ENCODE measurements at places on chromosomes 12 and 14. TPM values are rescaled to one million over a fixed set of nuclear protein-coding genes. Genes with fewer than 3 reads are reported as not detected.

DNA sequence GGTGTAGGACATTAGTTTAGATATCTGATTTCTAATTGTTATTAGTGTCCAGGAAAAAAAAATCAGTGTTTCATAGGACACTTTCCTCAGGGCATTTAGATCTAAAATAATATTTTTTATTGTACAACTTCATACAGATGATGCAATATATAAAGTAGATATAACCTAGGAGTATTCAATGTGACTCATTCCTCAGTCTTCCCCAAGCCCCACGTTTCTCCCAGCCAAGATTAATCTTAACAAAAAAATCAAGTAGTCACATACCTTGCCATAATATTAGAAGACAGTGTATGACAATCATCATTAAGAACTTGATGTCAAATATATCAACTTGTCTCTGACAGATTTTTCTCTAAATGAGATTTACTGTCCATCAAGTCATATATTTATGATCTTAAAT, 37.1 kb downstream of the PPFIA2 start:
- DNase-seq, result no peak

The TMX1 gene
- 58.8 TPM for total RNA-seq

The SLC22A17 gene
- 2.0 TPM for total RNA-seq

The PGF gene
- total RNA-seq, result 0.23 TPM

GRCh38 chr14:91281346-91281745, 36.8 kb upstream of the GPR68 start:
- no peak for DNase-seq

DNA sequence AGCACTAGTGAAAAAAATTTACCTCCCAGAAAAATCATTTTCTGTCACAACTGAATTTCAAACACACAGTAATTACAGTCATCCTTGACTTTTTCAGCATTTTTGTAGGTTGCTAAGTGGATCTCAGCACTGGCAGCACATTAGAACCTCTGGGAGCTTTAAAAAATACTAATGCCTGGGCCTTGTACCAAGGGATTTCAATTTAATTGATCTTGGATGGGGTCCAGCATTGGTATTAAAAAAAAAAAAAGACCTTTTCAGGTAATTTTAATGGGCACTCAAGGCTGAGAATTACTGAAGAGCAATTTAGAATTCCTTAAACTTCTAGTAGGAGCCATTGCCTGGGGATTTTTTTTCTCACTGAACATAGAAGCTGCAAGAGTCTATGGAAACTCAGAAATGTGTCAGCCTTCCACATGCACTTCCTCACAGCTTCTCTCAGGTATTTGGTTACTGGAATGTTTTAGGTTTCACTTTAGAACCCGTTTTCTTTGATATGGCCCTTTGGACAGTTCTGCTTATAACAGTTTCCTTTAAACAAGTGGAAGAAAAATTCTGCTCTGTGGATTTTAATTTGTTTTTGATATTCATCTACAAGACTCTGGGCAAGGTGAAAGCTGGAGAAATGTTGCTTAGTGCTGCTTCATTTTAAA, 88.5 kb upstream of the DACT1 start:
- DNase-seq, result no peak

The SLC6A12 gene
- total RNA-seq, result not detected

- no peak for DNase-seq
Measured at GRCh38 chr12:41228066-41228820, 40.1 kb downstream of the PDZRN4 start.

The CDKN3 gene
- total RNA-seq, result 76.3 TPM

DNA sequence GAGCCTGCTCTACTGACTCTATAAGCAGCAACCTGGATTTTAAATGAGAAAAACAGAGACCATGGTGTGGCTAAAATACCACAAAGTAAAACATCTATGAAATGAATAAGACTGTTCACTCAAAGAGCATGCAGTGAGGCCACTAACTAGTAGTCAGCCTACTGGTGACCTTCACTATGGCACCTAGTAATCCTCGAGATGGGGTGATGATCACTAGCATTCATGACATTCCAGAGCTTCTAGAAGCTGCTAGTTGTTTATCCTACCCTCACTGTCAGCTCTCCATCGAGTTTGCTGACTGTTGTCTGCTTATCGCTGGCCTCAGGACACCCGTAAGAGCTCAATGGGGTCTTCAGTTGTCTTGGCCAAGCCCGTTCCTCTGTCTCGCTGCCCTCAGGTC, 13.7 kb downstream of the SPTB start:
- DNase-seq, result no peak

The MIP gene
- not detected for total RNA-seq

GRCh38 chr12:76201316-76201715, 116.8 kb upstream of the NAP1L1 start:
- DNase-seq, result no peak

DNA sequence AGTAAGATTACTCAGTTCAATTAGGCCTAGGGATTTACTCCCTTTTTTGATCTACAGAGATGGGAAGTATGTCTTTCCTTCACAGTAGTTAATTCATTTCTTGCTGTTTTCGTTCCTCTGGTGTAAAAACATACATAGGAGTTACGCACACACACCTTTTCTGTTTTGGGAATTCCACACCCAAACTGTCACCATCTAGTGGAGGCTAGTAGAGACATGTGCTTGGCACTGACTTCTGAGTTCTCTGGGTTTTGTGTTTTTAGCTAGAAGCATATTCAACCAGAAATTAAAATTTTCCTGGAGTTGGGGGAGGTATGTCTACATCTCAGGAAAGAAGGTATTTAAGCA, 1.4 kb downstream of the SUSD6 start:
- no peak for DNase-seq

The PAPLN gene
- 1.6 TPM for total RNA-seq

- DNase-seq, result no peak
Measured at GRCh38 chr14:23406725-23407355, 1.2 kb downstream of the MYH6 start.

- no peak for DNase-seq
Measured at GRCh38 chr12:3376779-3377455, 114.1 kb upstream of the PRMT8 start.

The BAZ2A gene
- total RNA-seq, result 121 TPM

The DAO gene
- not detected for total RNA-seq

DNA sequence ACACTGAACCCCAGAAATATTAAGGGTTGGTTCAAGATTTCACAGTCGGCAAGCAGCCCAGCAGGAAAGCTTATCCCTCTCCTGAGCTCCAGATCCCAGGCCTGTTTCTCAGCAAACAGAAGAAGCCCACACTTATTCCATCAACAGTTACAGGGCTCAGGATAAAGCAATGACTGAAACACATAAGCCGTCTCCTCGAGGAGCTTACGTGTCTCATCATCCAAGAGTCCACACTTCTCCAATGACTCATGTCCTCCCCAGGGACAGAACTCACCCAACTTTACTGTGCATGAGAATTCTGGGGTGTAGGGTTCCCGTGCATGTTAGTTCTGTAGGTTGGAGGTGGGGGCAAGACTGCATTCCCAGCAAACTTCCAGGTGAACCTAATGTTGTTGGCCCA, 31.2 kb downstream of the GSC start:
- no peak for DNase-seq

The PRR4 gene
- 0.98 TPM for total RNA-seq

DNA sequence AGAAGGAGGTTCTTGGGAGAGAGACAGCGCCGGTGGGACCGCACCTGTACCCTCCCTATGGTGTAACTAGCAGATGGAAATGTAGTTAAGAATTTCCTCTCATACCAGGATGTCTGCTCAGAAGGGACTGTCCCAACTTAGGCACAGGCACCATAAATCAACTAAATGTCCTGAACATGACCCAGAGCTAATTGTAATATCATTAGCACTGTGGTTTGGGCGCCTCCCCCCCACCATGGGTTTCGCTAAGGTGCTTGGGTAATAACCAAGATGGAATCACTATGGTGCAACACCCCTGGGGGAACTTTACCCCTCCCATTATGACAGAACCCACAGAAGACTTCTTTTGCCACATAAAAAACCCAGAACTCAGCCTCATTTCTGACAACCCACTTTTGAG, 15.9 kb downstream of the ZNF641 start:
- DNase-seq, result no peak

- DNase-seq, result no peak
Measured at GRCh38 chr12:90343966-90344365, 611.0 kb downstream of the CCER1 start.

DNA sequence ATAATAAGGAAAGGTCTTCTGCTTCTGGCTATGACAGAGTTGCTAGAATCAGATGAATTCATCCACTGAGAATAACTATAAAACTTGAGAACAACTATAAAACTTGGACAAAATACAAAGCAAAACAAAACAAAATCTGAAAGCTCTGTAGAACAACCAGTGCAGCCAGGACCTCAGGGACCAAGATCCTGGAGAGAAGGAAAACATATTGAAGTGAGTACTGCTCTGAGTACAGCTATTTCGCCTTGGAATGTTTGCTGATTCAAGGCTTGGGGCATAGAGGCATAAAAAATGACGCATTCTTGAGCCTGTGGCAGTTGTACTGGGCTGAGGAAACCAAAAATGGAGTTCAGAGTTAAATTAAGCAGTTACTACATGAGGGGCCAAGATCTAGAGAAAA, 21.7 kb downstream of the FOXA1 start:
- DNase-seq, result no peak

GRCh38 chr12:96427269-96427729, 27.1 kb upstream of the CDK17 start:
- DNase-seq, result peak; percentile 48

DNA sequence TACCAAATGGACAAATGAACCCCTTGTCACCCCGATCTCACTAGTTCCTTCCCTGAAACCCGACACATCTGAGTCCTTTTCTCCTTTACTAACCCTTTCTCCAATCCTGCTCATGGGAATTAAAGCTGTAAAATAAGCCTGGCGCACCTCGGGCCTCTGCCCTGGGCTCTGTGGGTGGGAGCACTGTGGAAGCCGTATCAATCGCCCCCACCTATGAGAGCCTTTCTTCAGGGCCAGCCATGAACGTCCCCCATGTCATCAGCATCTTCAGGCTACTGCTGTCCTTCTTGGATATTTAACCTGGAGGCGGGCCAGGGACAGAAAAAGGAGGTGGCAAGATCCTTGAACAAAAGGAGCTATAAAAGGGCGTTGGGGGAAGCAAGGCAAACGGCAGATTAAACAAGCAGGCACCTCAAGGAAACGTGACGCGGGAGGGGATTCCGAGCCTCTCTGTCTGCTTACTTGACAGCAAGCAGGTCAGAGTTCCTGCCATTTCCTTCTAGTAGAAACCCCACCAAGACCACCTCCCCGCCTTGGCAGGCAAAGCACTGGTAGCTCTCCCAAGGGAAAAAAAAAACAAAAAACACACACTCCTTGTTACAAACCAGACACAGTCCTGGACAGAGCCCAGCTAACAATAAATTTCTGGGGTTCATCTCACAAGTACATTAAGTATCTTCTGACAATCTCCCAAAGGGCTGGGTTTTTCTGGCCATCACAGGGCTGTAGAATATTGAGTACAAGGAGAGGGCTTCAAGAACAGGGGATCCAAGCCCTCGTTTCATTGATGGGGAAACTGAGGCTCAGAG, 62.9 kb downstream of the DPF3 start:
- DNase-seq, result no peak

The KRT2 gene
- total RNA-seq, result not detected

DNA sequence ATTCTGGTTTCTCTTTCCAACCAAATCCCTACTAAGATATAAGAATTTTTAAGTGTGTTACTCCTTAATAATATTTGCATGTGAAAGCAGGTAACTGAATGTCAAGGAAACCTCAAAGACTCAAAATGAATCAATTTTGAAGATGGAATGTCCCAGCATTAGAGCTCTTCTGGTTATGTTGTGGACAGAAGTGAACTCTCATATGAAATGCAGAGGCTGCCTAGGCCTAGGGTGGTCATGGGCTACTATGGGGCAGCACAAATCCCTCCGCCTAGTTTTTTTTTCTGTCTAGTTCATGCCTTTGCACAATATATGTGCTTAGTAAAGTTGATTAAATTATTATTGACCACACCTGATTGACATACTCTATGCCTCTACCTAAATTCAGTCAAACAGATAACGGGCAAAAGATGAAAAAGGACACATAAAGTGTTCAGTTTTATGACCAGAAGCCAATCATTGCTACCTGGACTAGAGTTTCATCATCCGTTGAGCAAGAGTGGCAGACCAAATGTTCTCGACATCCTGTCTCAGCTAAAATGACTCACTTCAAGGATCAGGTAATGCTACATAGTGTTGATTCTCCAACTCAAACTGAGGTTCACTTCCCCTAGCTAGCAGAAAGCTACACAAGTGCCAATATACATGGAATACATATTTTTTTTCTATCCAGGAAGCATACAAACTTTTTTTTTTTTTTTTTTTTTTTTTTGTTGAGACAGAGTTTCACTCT, 1211.4 kb downstream of the VRK1 start:
- no peak for DNase-seq

DNA sequence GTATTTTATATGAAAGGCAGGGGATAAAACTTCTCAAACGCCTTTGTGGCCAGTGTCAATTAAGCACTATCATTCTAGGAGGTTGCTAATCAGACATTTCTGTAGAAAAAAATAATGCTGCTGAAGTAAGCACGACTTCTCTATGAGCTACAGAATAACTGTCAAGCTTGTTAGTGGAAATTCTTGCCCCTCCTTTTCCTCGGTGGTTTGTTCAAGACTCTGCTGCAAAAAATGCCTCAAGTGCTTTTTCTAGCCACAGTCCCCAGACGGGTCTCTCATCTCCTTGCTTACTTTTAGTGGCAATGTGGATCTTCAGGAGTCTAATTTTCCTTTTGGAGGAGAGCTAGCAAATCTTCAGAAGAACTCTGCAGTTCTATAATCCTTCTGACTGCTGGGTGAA, 452.0 kb downstream of the FUT8 start:
- DNase-seq, result no peak

The RIPK3 gene
- 37.3 TPM for total RNA-seq

DNA sequence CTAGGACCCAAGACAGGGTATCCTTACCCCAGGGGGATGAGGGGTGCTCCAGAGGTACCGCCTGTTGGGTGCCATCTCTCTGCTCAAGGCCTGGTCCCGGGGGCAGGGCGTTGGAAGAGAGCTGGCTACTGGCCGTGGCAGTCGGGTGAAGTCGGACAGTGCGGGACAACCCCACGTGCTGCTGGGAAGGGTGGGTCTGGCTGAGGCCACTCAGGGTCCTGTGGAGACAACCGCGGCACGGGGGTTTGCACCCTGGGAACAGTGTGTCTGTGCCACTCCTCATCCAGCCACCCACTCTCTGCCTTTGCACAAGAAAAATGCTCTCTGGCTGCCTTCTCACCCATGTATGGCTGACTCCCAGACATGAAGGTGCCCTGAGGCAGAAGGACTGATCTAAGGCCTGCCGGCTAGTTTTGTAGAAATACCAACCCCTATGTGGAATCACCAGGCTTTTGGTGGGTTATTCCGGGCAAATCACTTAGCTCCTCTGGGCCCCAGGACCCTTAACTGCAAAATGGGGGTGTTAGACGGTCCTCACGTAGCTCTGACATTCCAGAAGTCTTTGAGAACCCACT, 56.5 kb downstream of the LTBP2 start:
- no peak for DNase-seq

The HOXC9 gene
- total RNA-seq, result not detected

- DNase-seq, result no peak
Measured at GRCh38 chr12:121894633-121895032, 6.0 kb downstream of the PSMD9 start.

Measured in activated CD4-positive, alpha-beta memory T cell treated with anti-CD3 and anti-CD28 coated beads, Interleukin-2, amount 10 ng/mL, durations not matched to agents 7 days and 5 days (primary cell).